ENCODE measurements at places on chromosomes 13 and 19.

- DNase-seq, result no peak
Measured at GRCh38 chr19:10681658-10682057, 19.6 kb upstream of the QTRT1 start.

- no peak for DNase-seq
Measured at GRCh38 chr19:11252665-11253355, 9.5 kb downstream of the DOCK6 start.

DNA sequence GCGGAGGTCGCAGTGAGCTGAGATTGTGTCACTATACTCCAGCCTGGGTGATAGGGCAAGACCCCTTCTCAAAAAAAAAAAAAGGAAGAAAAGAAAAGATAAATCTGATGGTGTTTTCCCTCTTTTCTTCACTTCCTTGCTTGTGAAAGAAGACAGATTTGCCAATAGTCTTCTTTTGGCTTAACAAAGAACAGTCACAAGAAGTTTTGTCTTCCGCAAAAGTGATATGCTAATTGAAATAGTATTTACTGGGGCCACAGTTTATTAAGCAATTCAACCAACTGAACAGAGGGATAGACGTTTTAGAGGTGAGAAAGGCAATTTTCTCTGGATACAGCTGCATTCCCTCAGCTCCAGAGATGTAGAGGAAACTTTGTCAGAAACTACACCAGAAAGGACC, 22.9 kb upstream of the PLAUR start:
- no peak for DNase-seq

GRCh38 chr19:17687857-17688784, at the start of gene UNC13A:
Gene UNC13A, minus strand, starts transcription at chr19:17688354. Its CDS starts 155 bp downstream, at chr19:17688199.
- DNase-seq, result peak; percentile 71

DNA sequence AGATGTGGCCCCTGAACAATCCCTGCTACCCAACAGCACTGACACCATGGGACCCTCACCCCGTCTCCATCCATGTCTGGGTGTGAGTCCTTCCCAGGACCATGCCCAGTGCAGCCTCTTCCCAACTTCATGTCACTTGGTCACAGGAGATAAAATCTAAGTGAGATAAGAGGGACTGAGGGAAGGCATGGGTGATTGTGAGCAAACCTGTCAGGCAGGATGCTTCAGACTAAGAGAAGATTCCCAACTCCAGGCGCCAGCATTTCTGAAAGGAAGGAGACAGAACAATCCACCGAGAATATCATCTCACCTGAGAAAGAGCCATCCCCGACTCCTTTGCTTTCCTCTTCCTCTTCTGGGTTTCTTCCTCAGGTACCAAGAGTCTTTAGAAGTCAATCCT, 7.5 kb downstream of the ZNF320 start:
- DNase-seq, result no peak

GRCh38 chr13:30465593-30466357, at the start of gene HMGB1:
Gene HMGB1, minus strand, starts transcription at chr13:30465936. Its CDS starts 2,256 bp downstream, at chr13:30463680.
- peak; percentile 96 for DNase-seq

GRCh38 chr13:30577401-30577852, 40.3 kb upstream of the USPL1 start:
- DNase-seq, result peak; percentile 64

- DNase-seq, result no peak
Measured at GRCh38 chr13:112637017-112637801, 49.3 kb upstream of the TUBGCP3 start.

DNA sequence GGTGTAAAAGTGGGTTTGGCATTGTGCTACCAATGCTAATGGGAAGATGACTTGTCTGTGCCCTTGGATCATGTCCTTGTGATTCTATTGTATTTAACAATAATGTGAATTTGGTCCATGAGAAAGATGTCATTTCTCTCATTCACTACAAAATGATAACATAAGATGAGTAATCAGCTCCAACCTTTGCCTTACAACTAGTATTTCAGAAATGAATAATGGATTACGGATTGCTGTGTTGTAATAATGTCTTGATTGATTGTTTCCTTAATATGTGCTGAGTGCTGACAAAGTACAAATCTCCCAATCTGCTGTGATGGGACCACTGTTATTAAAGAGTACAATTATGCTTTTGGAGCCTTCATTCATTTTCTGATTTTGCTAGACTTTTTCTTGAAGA, 375.0 kb downstream of the PCDH9 start:
- DNase-seq, result no peak

- DNase-seq, result no peak
Measured at GRCh38 chr13:66009241-66009640, 1220.9 kb downstream of the PCDH9 start.

- no peak for DNase-seq
Measured at GRCh38 chr19:55085923-55086715, 10.4 kb downstream of the EPS8L1 start.

DNA sequence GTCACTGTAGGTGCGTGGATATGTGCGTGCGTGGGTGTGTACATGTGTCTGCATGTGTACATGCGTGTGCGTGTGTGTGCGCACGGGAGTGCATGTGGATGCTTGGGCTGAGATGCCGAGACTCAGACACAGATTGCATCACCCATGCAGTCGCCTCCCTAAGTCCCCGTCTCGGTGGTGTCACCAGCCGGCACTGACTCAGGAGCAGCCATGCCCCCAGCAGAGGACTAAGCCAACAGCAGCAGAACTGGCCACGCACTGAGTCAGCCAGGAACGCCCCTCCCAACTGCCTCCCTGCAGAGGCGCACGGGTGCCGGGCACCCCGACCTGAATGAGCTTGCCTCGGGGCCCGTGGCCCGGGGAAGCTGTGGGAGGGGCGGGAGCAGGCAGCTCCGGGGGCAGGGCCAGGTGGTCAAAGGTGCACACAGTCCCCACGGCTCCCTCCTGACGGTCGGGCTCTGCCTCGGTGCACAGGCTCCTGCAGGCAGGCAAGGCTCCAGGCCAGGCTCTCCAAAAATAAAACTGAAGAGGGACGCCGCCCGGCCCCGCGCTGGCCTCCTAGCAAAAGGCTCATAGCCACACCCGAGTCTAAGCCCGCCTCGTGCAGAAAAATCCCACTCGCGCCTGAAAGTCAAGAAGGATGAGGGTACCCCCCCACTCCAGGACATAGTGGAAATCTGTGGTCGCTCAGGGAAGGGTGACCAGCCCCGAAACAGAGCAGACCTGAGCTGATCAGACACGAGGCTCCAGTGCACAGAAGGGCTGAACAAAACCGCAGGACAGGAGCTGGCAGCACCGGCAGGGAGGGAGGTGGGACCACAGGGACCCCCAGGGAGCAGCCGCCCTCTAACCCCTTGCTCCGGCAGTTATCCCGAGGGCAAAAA, 49.2 kb downstream of the GADD45B start:
- no peak for DNase-seq

DNA sequence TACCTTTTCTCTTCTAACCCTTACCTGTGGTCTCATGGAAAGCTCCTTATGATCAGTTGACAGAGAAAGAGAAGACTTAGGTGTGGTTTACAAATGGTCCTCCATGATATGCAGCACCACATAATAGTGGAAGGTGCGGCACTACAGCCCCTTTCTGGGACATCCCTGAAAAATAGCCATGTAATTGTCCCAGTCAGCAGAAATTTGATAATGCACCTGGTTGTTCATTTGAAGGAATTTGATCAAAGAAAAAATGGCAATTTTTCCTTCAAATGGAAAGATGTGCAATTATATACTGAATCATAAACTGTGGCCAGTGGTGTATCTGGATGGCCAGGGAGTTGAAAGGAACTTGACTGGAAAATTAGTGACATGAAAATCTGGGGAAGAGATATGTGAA, 293.6 kb upstream of the PCDH20 start:
- DNase-seq, result no peak

DNA sequence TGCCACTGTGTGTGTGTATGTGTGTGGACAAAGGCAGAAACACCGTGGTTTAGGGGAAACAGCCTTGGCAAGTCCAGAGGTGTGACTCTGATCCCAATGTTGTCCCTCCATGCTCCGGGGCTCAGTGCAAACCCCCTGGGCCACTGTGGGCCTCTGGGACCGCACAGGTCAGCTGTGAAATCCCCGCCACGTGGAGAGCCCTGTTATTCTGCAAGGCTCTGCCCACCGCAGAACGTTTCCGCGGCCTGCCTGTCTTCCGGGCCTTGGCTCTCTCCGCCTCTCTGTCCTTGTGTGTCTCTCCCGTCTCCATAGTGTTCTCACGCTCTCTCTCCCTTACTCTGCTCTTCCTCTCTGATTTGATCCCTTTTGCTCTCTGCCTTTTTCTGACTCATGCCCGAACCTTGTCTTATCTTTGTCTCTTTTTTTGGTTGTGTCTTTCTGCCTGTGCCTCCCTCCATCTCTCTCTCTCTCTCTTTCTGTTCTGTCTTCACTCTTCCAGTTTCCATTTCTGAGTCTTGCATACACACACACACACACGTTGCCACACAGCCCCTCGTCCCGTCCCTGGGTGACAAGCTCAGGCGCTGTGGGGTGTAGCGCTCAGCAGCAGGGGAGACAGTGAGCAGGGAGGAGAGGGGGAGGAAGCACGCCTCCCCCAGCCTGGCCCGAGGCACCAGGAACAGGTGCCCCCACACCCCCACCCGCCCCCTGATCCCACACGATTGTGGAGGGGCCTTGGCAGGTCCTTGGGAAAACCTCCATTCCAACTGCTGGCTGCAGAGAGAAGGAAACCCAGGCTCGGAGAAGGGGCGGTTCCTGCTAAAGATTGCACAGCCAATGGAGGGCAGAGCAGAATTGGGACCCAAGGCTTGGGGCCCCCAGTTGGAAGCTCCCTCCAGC, 3.0 kb downstream of the TTYH1 start:
- DNase-seq, result peak; percentile 50

GRCh38 chr13:74299721-74300120, 165.5 kb upstream of the KLF12 start:
- no peak for DNase-seq

- DNase-seq, result no peak
Measured at GRCh38 chr19:47780215-47780551, 1.7 kb downstream of the SELENOW start.

- DNase-seq, result no peak
Measured at GRCh38 chr13:41039746-41040145, 20.6 kb upstream of the ELF1 start.

GRCh38 chr19:9819596-9819909, 674 bp upstream of the FBXL12 start:
- no peak for DNase-seq

- DNase-seq, result no peak
Measured at GRCh38 chr13:105048677-105049076, 1486.8 kb downstream of the EFNB2 start.

- no peak for DNase-seq
Measured at GRCh38 chr13:25652764-25653163, 281.0 kb downstream of the ATP8A2 start.

DNA sequence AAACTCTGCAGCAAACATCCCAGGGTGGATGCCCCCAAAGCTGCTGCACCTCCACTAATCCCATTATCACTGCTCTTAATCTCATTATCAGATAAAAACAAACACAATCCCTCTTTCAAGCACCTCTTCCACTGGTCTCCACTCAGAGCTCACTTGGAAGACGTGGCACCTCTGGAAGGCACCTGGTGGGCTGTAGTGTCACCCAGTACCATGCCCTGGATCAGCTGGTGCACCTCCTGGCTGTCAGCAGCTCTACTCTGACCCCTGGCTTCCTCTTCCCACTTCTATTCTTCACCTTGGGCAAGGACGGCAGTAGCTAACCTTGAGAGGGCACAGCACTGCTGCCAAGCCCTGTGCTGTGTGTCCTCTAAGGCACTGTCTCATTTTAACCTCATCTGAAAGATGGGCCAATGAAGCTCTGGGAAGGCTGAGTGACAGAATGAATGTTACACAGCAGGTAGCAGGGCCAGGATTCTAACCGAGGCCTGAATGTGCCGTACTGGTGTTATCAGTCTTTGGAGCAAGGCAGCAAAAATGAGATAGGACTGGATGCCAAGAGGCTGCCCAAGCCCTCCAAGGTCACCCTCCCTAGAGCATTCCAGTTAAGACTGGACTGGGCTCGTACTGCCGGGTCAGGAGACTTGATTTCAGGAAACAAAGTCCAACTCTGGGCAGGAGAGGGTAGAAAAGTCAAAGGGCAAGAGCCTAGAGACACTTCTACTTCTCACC, 7.4 kb downstream of the BRD4 start:
- no peak for DNase-seq

GRCh38 chr13:100976993-100977392, 302.4 kb upstream of the TMTC4 start:
- no peak for DNase-seq

GRCh38 chr19:14394167-14394566, 12.9 kb downstream of the ADGRE5 start:
- no peak for DNase-seq

- no peak for DNase-seq
Measured at GRCh38 chr13:106393776-106394175, 141.7 kb downstream of the EFNB2 start.

- DNase-seq, result no peak
Measured at GRCh38 chr13:91904005-91904404, 505.6 kb downstream of the GPC5 start.

- no peak for DNase-seq
Measured at GRCh38 chr19:35558400-35559280, 4.8 kb downstream of the ATP4A start.

DNA sequence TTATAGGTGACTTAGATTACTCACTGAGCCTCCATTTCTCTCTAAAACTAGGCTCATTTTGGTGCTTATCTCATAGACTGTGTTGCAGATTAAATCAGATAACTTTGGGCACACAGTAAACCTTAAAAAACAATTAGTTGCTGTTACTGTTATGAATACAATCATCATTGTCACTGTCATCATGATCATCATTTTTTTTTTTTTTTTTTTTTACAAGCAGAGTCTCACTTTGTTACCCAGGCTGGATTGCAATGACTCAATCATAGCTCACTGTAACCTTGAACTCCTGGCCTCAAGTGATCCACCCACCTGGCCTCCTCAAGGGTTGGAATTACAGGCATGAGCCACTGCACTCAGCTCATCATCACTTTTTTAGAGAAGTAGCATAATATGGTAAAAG, 60.0 kb downstream of the VWA8 start:
- peak; percentile 44 for DNase-seq

DNA sequence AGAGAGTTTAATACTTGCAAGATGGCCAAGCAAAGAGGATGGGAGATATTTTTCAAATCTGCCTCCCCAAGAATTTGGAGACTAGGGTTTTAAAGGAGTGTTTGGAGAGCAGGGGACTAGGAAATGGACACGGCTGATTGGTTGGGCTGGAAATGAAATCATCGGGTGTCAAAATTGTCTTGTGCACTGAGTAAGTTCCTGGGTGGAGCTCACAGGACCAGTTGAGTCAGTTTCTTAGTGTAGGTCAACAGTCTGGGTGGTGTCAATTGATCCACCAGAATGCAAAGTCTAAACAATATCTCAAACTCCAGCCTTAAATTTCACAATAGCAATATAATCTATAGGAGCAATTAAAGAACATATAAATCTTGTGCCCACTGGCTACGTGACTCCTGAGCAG, 23.0 kb upstream of the CEACAM4 start:
- DNase-seq, result no peak

DNA sequence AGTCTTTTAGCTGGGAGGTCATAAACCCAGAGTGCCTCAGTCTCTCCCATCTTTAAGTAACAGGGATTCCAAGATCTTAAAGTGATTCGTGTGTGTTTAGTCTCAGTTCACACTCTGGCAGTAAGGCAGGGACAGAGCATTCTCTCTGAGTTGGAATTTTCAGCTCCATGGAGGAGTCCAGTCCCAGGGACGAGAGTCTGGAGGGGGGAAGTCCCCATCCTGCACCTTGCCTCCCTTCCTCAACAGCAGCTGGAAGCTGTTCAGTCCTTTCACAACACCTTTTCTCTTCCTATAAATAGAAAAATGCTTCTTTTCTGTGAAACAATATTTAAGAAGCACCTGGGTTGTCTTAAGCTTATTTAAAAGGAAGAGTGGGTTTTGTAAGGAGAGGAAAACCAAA, 82.0 kb downstream of the KLF5 start:
- no peak for DNase-seq

GRCh38 chr13:48733739-48734335, 80.1 kb downstream of the CYSLTR2 start:
- no peak for DNase-seq

- no peak for DNase-seq
Measured at GRCh38 chr13:66974889-66975288, 255.2 kb downstream of the PCDH9 start.

Data from stimulated activated CD8-positive, alpha-beta memory T cell treated with anti-CD3 and anti-CD28 coated beads, Interleukin-4, amount 100 ng/mL, for 48 hours (primary cell).